Activated CD8-positive, alpha-beta memory T cell treated with anti-CD3 and anti-CD28 coated beads for 24 hours (primary cell): ENCODE measurements at places on chromosomes 3 and 15.

DNA sequence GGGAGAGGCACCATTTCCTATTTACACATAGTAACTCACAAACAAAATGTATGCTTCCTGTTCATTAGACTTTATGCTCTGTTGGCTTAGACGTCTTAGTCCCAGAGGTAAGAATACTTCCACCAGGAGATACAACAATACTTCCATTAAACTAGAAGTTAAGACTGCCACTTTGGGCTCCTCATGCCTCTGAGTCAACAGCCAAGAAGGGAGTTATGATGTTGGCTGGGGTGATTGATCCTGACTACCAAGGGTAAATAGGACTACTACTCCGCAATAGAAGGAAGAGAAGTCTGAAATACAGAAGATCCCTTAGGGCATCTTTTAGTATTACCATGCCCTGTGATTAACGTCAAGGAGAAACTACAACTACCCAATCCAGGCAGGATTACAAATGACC, 43.5 kb upstream of the ABI3BP start:
- no peak for DNase-seq

GRCh38 chr15:57309856-57310760, 66.2 kb upstream of the CGNL1 start:
- DNase-seq: no peak

GRCh38 chr15:34012461-34013028, 26.5 kb downstream of the AVEN start:
- DNase-seq: no peak

- no peak for DNase-seq
Measured at GRCh38 chr3:130480736-130481135, 36.2 kb upstream of the COL6A6 start.

GRCh38 chr15:65246026-65246714, 34.9 kb upstream of the CILP start:
- no peak for DNase-seq

- DNase-seq: no peak
Measured at GRCh38 chr3:23161896-23162570, 41.1 kb upstream of the UBE2E2 start.

DNA sequence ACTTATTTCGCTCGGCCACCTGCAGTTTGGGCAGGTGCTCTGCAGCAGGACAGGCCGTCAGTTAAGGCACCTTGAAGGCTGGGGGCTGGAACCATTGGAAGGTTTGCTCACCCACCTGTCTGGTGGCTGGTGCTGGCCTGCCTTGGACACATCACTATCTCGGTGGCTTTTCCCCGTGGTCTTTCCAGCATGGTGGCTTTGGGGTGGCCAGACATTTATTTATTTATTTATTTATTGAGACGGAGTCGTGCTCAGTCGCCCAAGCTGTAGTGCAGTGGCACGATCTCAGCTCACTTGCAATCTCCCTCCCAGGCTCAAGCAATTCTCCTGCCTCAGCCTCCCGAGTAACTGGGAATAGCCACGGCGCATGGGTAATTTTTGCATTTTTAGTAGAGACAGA, 11.7 kb downstream of the ISG20 start:
- peak; percentile 58 for DNase-seq

- DNase-seq: peak; percentile 46
Measured at GRCh38 chr3:42704136-42704841, 1.7 kb upstream of the HHATL start.

- no peak for DNase-seq
Measured at GRCh38 chr3:97927704-97928103, 44.5 kb downstream of the RIOX2 start.

DNA sequence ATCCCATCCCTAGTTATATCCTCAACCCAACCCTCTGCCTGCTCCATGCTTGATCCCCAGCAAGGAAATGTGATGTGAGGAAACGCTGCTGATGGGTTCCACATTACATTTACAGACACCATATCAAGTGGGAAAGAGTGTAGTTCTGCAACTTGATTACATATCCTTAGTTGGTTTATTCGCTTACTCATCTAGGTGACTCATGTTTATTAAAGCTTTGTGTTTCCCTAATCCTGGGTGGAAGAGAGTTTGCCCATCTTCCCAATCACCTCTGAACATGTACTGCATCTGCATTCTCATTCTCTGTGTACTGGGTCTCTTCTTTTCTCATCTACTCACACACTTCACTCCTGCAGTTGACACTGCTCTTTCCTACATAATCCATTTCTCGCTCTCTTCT, 91.7 kb upstream of the PDZRN3 start:
- no peak for DNase-seq

DNA sequence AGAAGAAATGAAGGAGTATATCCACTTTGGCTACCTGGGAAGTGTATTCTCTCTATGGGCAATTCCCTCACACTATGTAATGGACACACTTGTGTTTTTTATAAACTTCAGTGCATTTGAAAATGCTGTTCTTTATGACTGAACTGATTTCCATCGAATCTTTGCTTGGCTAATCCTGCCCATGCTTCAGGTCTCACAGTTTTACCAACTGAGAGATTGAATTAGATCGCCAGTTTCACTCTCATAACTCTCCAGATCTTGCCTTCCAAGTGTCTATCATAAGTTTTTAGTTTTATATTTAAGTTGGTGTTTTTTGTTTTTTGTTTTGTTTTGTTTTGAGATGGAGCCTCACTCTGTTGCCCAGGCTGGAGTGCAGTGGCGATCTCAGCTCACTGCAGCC, 73.5 kb upstream of the MBNL1 start:
- DNase-seq: no peak

DNA sequence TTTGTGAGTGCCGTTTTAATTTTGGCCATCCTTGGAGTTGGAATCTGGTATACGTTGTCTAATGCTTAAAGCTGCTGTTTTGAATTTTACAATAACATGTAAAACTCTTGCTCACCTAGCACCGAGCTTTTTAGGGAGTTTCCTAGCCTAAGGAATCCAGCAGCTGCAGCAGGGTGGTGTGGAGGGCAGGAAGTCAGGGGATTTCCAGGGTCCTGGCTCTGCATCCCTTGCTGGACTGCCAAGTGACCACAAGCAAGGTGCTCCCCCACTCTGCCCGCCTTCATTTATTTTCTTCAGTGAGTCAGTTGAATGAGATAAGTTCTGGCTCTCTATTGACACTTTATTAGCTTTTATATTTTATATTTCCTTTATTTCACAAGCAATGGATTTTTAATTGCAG, 113.7 kb downstream of the ATG7 start:
- no peak for DNase-seq

DNA sequence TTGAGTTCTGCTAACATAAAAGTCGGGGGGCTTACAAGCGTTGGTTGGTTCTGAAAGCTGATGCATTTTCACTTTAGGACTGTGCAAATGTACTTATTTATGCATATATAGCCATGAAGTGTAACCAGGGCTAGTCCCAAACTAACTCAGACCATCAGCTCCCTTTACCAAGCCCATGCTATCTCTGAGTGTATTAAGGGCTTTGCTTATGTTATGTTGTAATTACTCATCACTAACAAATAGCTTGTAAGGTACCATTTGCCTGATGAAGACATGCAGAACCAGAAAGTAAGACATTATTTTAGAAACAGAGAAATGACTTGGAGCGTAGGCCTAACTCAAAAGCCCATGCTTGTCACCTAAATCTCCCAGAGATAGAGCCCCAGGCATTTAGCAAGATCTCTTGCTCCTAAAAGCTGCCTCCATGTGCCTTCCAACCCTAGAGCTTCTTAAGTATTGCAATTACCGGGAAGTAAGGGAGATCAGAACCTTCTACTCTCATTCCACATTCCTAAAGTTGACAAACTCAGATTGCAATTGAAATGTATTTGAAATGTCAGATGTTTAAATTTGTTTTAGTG, 362.9 kb upstream of the RBMS3 start:
- no peak for DNase-seq

- no peak for DNase-seq
Measured at GRCh38 chr15:56923174-56923591, 4.7 kb downstream of the TCF12 start.

GRCh38 chr15:101246391-101246790, 5.5 kb downstream of the CHSY1 start:
- DNase-seq: no peak

- DNase-seq: no peak
Measured at GRCh38 chr3:144242747-144243146, 271.1 kb downstream of the DIPK2A start.

GRCh38 chr3:153314038-153314437, 152.0 kb downstream of the RAP2B start:
- no peak for DNase-seq

DNA sequence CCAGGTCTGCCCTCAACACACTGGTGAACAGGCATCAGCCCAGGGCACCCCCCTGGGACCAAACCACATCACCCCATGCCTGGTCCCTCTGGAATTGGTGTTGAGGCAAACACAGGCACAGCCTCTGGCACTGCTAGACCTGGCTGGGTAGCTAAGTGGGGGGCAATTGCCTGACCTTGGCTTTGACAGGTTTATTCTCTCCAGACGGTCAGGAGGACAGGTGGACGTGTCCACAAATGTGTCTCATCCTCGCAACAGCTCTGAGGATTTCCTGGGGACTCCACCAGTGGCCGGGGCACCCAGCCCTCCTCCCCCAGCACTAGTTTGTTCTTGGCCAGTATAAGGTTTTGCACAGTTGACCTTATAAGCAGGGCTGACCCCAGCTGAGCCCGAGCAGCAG, 31.3 kb downstream of the TKT start:
- DNase-seq: no peak

GRCh38 chr15:91456251-91456718, 356.2 kb downstream of the SV2B start:
- DNase-seq: no peak

- DNase-seq: no peak
Measured at GRCh38 chr3:65723985-65724384, 314.7 kb downstream of the MAGI1 start.

- no peak for DNase-seq
Measured at GRCh38 chr3:95923496-95924210, 890.7 kb upstream of the EPHA6 start.

- DNase-seq: no peak
Measured at GRCh38 chr3:312160-312733, 115.7 kb downstream of the CHL1 start.

DNA sequence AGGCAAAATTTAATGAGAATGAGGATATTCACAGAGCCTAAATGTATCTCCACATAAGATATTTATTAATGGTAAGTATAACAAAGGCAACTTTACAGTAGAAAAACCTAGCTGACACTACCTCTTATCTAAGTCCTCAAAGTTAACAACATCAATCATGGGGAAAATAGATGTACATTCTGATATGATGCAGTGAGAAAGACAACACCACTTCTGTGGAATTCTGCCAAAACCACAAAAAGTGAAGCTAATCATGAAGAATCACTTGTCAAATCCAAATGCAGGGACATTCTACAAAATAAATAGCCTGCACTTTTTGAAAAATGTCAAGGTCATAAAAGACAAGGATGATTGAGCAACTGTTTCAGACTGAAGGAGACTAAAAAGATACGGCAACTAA, 27.5 kb upstream of the EOMES start:
- DNase-seq: no peak

- no peak for DNase-seq
Measured at GRCh38 chr3:190886945-190887344, 24.5 kb upstream of the GMNC start.

- no peak for DNase-seq
Measured at GRCh38 chr15:73017987-73018386, 34.3 kb upstream of the NEO1 start.

- DNase-seq: no peak
Measured at GRCh38 chr3:193909387-193909786, 226.6 kb upstream of the HES1 start.

- DNase-seq: no peak
Measured at GRCh38 chr15:83110381-83110780, 2.9 kb downstream of the TM6SF1 start.

DNA sequence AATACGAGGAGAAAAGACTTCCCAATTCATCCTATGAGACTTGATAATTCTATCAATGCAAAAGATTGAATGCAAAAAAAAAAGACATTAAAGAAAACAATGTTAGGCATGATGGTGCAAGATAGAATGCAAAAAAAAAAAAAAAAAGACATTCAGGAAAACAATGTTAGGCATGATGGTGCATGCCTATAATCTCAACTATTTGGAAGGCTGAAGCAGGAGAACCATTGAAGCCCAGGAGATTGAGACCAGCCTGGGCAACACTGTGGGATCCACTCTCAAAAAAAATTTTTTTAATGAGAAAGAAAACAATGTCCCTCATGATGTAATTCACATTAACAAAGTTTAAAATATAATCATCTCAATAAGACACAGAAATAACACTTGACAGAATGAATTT, 75.9 kb downstream of the MYO9A start:
- DNase-seq: no peak

DNA sequence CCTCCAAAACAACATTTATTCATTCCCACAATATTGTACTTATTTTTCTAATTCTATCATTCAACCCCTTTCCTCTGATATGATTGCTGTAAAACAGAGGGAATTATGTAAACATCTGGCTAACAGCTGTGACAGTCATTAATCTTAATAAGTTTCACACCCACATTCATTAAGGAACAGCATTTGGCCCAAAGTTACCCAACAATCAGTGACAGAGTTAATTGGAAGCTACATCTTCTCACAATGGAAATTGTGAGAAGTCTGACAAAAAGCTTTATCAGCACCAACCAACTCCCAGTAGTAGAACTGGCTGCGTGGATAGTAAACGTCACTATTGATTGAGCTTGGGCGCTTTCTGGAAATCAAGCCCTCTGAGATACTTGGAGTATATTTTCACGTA, 165.8 kb upstream of the SLC24A5 start:
- no peak for DNase-seq

- DNase-seq: no peak
Measured at GRCh38 chr3:128784232-128784631, 58.2 kb downstream of the RAB7A start.

DNA sequence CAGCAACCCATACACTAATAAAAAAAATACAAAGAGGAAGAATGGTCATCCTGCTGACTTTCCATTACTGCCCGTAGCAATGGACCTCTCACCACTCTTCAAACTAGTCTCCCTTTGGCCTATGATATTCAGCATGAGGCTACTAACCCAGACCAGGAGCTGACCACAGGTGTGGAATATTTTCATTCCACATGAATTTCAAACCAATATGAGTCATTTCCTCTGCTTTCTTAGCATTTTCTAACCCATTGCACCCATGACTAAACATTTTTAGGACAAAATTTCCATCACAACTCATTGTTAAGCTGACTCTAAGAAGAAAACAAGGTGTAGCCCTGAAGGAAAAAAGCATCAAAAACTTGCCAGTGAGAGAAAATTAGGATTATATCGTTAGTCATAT, 34.0 kb upstream of the ZPLD1 start:
- no peak for DNase-seq

- peak; percentile 26 for DNase-seq
Measured at GRCh38 chr3:197573048-197573767, 17.4 kb upstream of the BDH1 start.

DNA sequence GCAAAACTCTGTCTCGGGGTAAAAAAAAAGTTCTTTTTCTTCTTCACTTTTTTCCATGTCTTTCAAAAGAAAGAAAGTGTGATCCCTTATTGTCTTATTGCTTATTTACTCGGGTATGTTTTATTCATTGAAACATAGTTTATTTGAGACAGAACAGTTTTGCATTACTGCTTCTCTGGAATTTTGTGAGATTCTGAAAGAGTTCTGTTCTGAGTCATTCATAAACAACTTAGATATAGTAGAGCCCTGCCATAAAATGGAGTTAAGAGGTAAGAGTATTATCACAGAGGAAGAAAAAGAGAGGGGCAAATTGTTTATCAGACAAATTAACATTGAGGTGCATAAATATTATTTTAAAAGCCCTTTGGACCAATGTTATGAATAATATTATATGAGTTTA, 522.2 kb downstream of the ROBO2 start:
- no peak for DNase-seq
